Psoas muscle (tissue), 8 donors: ENCODE measurements at places on chromosomes 11 and 22. TPM values are rescaled to one million over a fixed set of nuclear protein-coding genes. Genes with fewer than 3 reads are reported as not detected.

- DNase-seq: no peak
Measured at GRCh38 chr11:43138621-43139140, 173.1 kb upstream of the API5 start.

DNA sequence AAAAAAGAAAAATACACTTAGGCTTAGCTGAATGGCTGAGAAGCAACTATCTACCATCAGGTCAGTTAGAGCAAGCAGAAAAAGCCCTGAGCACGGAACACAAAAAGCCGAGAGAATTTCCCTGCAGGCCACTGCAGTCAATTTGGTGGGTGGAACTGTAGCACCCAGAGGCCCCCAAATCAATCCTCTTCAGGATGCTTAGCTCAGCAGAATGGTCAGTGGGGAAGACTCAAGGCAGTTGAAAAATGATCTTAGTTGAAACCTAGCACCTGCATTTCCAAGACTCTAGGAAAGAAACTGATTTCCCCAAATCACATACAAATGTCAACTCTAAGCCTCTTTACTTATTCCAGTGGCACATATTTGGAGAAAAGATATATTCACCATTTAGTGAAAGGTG is 327.4 kb upstream of the SYN3 start:
- no peak for DNase-seq

CAVIN3 gene
- polyA plus RNA-seq: 23.5 TPM

DNA sequence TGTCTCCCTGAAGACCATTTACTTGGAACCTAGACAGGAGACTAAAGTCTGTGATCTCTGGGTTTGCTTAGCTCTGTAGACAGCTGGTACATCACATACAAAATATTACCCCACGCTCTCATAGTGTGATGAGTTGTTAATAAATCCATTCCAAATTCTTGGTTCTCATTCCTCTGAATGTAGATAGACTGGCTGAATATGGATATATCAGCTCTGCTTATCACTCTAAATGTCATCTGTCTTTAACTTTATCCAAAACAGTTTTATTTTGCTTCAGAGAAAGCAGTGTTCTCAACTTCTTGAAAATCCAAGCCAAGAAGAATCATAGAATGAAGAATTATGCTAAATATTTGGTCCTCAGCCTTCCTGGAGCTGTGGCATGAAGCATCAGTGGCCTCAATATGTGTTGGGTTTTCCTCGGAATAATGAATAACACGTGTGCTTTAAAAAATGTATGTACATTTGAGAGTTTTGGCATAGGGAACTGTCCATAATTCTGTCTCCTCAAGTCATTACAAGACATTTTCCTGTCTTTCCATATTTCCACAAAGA is 10.5 kb upstream of the LDLRAD3 start:
- no peak for DNase-seq

DNA sequence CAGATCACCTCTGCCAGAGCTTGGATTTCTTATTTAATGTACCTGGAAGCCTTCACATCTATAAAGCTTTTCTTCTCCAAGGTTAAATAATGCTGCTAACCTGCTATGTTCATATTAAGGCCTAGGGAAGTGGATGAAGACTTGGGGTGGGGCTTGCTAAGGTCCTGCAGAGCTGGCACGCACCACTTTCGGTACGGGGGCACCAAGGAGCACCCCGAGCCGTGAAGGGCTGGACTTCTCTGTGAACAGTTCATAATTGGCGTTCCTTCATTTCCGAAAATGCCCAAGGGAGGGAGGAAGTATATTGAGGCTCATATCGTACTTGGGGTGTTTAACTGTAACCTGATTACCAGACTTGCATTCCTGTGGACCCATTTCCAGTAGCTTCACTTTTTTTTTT is 59.6 kb downstream of the ST14 start:
- DNase-seq: no peak

DNA sequence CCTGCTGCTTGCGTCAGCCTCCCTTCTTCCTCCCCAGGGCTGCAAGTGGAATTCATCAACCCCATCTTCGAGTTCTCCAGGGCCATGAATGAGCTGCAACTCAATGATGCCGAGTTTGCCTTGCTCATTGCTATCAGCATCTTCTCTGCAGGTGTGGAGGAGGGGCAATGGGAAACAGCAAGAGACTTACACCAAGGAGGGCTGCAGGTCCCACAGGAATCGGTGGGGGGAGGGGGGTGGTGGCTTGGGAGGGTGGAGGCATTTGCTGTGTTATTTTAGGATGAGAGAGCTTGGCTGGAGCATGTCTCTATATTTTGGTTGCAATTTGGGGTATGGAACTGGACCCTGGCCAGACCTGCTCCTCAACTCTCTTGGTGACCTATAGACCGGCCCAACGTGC is 2.1 kb upstream of the MADD start:
- no peak for DNase-seq

GRCh38 chr11:122304306-122304705 is 188.3 kb upstream of the BLID start:
- no peak for DNase-seq

GRCh38 chr22:36379593-36380361 is 8.0 kb downstream of the MYH9 start:
- DNase-seq: peak; percentile 33

DNA sequence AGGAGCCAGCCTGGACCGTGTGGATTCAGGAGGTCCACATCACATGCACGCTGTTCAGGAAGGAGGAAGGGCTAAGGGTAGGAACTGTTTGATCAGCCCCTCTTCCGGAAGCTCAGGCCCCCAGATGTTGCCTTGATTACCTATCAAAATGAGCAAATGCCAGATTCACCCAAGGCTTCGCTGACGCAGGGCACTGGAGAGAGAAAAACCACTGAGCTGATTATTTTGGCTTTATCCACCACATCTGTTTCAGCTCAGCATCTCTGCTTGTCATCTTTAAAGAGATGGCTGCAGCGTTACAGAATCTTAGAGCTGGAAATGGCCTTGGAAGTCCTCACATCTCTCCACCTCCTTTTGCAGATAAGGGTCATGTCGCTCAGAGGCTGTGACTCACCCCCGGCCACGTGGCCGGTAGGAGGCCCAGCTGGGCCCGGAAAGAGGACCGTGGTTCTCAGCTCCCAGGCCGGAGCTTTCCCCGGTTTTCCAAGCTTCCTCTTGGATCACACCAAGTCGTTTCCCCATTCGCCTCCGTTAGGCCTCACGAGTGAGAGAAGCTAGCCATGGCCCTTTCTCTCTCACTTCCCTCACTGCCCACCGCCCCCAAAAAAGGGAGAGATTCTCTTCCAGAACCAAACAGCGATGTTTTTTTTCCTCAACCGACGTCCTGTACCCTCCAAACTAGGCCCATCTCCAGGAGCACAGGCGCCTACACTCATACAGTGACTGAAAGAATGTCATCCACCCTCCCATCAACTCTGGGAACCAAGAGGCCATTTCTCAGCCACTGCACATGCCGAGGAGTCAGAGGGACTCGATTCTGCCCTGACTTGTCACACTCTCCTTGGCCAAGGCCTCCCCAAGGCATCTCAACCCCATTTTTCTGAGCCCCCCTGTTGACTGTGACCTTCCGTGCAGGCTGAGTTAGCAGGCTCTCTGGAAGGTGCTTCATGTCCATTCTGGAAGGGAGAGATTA is 37.6 kb downstream of the LIF start:
- peak; percentile 74 for DNase-seq

DNA sequence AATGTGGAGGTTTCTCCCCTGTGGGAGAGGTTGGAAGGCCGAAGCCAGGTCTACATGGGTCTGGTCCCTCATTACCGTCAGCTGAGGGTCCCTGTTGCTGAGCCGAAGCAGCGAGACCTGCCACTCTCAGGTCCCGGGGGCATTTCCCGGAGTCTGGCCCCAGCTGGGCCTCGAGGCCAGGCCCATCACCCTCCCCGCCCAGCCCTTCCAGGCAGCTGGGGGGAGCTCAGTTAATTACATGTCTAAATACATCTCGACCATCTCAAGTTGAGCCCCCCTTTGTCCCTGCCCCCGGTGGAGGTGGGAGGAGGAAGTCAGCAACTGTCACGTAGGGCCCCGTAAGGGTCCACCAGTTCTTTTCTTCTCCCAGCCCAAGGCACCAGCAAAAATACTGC is 3.6 kb downstream of the CDKN1C start:
- no peak for DNase-seq

OVCH2 gene
- not detected for polyA plus RNA-seq

KDM4D gene
- 0.15 TPM for polyA plus RNA-seq

DNA sequence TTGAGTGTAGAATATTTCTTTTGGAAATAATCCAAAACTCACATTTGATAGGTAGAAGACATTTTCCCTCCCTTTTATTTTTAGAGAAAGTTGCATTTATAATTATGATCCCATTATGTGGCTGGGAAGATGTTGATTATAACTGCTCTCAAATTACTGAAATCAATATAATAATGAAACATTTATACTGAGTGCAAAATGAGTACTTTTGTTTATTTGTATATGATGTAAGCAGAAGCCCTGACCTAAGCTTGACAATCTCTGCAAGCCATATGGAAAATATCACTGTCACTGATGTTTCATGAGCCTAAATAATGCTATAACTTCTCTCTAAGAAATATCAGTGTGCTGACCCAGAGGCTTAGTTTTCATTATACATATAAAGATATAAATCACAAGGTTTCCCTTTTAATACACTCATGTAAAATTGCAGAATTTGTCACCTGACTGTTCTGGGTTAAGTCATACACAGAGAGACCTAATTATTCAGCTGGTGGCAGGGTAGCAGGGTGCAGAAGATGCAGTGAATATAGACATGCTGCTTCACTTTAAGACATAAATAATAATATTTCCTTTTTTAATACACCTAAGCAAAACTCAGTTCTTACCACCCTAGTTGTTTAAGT is 99.2 kb downstream of the BBOX1 start:
- DNase-seq: no peak

DNA sequence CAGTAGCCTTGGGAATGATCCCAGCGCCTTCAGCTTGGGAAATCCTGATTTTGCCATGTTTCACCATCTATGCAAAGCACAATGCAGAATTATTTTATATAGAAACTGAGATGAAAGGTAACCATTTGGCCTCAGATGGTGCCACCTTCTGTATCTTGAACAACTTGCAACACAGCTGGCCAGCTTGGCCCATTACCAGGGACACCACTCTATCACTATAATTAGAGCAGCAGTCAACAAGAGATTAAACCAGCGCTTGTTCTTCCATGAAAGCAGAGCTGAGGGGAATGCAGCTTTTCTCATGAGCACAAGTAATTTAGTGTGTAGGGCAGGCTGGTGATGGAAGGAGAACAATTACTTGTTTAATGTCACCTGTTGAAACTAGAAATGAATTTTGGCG is 6.7 kb upstream of the ZDHHC13 start:
- DNase-seq: peak; percentile 46

OR52N4 gene
- not detected for polyA plus RNA-seq

GNAZ gene
- 2.2 TPM for polyA plus RNA-seq

GRCh38 chr11:64249563-64250414 is 1.5 kb upstream of the PLCB3 start:
- no peak for DNase-seq

GRCh38 chr22:37190262-37190780 is 2.3 kb upstream of the C1QTNF6 start:
- no peak for DNase-seq

GRCh38 chr11:2313051-2313951 is 11.5 kb downstream of the TSPAN32 start:
- DNase-seq: peak; percentile 42

DNA sequence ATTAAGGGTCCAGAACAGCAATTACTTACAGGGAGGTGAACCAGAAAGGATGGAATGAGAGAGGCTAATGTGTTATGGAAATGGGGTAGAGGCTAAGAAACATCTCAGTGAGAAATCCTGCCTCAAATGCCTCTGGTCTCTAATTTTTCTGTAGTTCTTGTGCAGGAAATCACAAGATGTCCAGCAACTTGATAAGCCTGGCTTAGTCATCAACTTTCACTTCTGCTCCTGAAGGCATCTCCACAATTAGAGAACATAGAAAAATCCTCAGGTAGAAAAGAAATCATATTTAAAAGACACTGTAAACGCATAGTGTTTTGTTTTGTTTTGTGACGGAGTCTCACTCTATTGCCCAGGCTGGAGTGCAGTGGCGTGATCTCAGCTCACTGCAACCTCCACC is 18.7 kb downstream of the MRGPRX4 start:
- DNase-seq: no peak

DNA sequence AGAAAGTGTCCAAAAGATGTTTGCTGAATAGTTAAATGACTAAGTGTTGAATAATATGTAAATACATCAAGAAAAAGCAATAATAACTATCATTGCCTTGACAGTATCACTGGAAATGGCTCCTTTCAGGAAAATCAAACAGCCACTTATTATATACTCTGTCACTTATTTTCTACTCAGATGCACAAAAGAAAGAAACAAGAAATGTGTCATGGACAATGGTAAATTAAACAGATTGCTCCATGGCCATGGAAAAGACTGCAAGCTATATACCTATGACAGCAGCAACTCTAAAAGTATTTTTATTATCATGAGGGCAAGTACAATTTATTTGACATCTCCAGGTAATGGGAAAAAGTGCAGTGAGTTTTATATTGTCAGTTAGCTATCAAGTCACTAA is 52.9 kb upstream of the GUCY1A2 start:
- DNase-seq: no peak

DNA sequence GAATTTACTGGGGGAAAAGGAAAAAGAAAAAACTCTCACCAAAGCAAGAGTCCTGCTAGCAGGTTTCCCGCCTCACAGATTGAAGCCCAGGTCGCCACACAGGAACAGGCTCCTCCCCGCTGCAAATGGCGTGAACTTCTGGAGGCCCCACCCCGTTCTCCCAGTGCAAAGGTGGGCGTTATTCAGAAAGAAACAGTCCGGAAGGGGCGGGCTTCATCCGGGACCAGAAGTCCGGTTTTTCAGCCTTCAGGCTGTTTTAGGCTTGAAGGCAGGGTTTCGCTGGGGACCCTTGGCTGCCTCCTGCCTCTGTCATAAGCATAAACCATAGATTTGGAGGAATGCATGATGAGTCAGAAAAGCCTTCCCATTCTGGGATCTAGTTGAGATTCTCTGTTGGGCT is 148.3 kb upstream of the POU2AF2 start:
- DNase-seq: peak; percentile 38

SLC37A4 gene
- 34.3 TPM for polyA plus RNA-seq

GLYATL1 gene
- not detected for polyA plus RNA-seq

- DNase-seq: no peak
Measured at GRCh38 chr11:27658535-27659236, 41.6 kb downstream of the BDNF start.

DNA sequence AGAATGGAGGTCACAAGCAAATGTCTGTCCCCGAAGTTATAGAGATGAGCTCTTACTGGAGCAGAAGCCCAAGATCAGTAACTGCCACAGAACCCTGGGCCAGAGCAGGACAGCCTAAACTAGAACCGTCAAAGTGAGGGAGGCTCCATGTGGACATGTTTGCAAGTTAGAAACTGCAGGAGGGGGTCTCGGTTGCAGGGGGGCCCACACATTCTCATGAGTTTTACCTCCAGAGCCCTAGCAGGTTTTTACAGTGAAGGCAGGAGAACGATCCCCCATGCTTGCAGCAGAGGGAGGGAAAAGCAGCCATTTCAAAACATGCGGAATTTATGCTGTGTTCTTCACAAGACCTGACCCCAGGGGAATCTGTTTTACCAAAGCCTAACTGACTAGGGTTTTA is 133.5 kb upstream of the B3GAT1 start:
- DNase-seq: no peak

INCENP gene
- 19.0 TPM for polyA plus RNA-seq

LRRC74B gene
- polyA plus RNA-seq: not detected
